ENCODE measurements at places on chromosomes 5 and 9.
A peak's percentile ranks its signal among the peaks of the same experiment; 100 is the strongest.

- no peak overlapping the region for H3K27ac ChIP-seq
- H3K36me3 ChIP-seq = no peaks in the 10 kb centered on the region
- no peak overlapping the region for H3K4me3 ChIP-seq
- no peak for DNase-seq
- no peaks in the 10 kb centered on the region for H3K27me3 ChIP-seq
These were observed 95.7 kb downstream of the HOMER1 start for GRCh38 chr5:79418276-79418675.

- no peak for DNase-seq
- no peak overlapping the region for H3K4me3 ChIP-seq
- H3K36me3 ChIP-seq = no peaks in the 10 kb centered on the region
- no peak overlapping the region for H3K27ac ChIP-seq
- H3K27me3 ChIP-seq = no peaks in the 10 kb centered on the region
These were observed 375.7 kb upstream of the PRR16 start for GRCh38 chr5:120088412-120088811.

DNA sequence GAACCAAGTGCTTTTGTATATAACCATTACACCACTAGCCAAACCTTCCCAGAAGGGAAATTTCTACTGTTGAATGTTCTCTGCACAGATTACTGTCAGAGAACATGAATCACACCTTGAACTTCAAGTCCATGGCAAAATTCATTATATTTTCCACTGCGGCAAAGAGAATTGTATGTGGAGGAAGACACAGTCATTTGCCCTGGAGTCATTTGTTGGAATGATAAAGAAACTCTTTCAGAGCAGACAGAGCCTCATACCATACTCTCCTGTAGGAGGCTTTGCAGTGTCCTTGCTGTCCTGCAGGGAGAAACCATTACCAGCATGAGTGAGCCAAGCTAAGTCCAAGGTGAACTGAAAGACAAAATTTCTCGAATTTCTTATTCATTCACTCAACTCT, 369.0 kb downstream of the ARHGEF28 start:
- no peak overlapping the region for H3K4me3 ChIP-seq
- no peak overlapping the region for H3K27ac ChIP-seq
- no peak for DNase-seq
- no peaks in the 10 kb centered on the region for H3K27me3 ChIP-seq
- no peaks in the 10 kb centered on the region for H3K36me3 ChIP-seq

DNA sequence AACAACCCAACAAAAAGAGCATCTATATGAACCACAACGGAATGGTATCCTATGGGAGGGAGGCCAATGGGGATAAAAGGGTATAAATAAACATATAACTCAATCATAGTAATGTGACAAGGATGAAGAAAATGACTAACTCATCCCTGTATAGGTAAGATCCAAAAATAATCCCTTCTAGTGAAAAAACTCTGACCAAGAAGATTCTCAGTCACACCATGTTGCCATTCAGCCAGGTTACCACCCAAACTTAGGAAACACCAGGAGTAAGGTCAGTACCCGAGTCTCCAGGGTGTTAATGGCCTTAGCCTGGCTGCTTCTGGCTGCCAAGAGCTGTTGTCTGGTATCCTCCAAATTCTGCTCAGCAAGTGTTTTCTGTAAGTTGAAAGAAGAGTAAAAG, 32.8 kb downstream of the GOLGA1 start:
- no peak overlapping the region for H3K27ac ChIP-seq
- DNase-seq = no peak
- H3K27me3 ChIP-seq = no peaks in the 10 kb centered on the region
- H3K4me1 ChIP-seq = no peaks in the 10 kb centered on the region
- H3K36me3 ChIP-seq = peaks cover 99% of the 10 kb centered on the region

GRCh38 chr5:100709771-100710170, 174.6 kb downstream of the FAM174A start:
- no peaks in the 10 kb centered on the region for H3K36me3 ChIP-seq
- H3K27ac ChIP-seq = no peak overlapping the region
- H3K4me3 ChIP-seq = no peak overlapping the region

DNA sequence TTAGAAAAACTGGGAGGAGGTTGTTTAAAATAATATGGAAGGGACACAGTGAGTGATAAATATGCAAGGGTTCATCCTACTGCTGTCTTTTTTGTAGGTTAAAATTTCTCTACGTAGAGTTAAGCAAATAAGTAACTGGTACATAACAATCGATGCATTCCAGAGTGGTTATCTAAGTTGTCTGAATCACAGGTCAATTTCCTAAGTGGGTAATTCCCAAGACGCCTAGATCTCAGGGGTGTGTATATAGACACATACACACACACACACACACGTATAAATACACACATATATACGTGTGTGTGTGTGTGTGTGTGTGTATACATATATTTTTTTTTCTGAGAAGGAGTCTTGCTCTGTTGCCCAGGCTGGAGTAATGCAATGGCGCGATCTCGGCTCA, 22.3 kb downstream of the CAAP1 start:
- H3K27ac ChIP-seq = no peak overlapping the region
- no peaks in the 10 kb centered on the region for H3K36me3 ChIP-seq
- H3K27me3 ChIP-seq = no peaks in the 10 kb centered on the region
- no peak for DNase-seq

GRCh38 chr5:151721812-151722391, 35.2 kb upstream of the SPARC start:
- DNase-seq = no peak
- H3K27ac ChIP-seq = no peak overlapping the region
- H3K36me3 ChIP-seq = no peaks in the 10 kb centered on the region
- peaks cover 7% of the 10 kb centered on the region for H3K4me1 ChIP-seq
- H3K27me3 ChIP-seq = no peaks in the 10 kb centered on the region

GRCh38 chr5:68682400-68683160, 411.2 kb upstream of the SLC30A5 start:
- H3K4me1 ChIP-seq = no peaks in the 10 kb centered on the region
- H3K27me3 ChIP-seq = no peaks in the 10 kb centered on the region
- H3K4me3 ChIP-seq = no peak overlapping the region
- H3K27ac ChIP-seq = peak overlapping the region; percentile 22

GRCh38 chr9:14351221-14351836, 37.4 kb upstream of the NFIB start:
- H3K4me3 ChIP-seq = no peak overlapping the region
- peaks cover 72% of the 10 kb centered on the region for H3K4me1 ChIP-seq
- H3K36me3 ChIP-seq = no peaks in the 10 kb centered on the region
- no peak for DNase-seq
- peak overlapping the region; percentile 89 for H3K27ac ChIP-seq

DNA sequence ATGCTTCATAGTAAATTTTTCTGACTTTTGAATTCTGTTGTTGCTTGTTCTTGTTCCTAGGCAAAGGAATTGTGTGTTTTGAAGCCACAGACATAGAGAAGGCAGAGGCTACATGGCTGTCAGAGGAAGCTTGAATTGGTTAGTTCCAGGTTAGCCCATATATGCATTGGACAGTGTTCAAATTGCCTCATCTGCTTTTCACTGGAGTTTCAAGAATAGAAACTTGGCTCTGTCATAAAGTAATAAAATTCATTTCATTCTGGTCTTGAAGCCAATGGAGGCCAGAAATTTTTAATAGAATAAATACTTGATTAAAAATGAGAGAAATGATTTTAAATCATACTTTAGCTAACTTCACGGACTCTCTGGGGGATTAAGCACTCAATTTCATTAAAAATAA, 178.0 kb downstream of the YIPF5 start:
- H3K27me3 ChIP-seq = no peaks in the 10 kb centered on the region
- H3K4me1 ChIP-seq = no peaks in the 10 kb centered on the region
- no peak for DNase-seq
- no peaks in the 10 kb centered on the region for H3K36me3 ChIP-seq

- H3K36me3 ChIP-seq = no peaks in the 10 kb centered on the region
- no peak for DNase-seq
- peak overlapping the region; percentile 53 for H3K27ac ChIP-seq
- H3K27me3 ChIP-seq = no peaks in the 10 kb centered on the region
These were observed 47.6 kb upstream of the EGFL7 start for GRCh38 chr9:136614967-136615623.

DNA sequence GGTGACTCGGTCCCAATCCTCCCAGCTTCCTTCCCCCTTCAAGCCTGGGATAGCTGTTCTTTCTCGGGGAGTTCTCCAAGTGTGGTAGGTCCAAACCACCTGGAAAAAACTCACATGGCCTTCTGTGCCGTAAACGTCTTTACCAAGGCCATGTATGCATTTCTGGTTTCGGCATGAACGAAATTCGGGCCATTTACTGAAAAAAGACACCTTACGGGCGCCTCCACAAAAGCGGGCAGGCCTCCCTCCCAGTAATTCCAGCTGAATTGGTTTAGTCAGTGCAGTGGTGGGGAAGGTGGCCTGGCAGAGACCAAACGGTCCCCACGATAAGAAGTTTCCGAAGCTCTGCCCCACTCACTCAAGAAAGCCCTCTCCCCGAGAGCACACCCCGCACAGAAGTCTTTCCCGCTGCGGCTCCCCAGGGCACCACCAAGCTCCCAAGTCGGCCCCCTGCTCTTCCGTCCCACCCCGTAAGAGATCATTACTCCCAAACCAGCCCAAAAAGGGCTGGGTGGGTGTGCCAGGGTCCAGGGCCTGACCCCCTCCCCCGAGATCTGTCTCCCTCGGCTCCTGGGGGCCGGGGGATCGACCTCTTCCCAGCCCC, 86.3 kb upstream of the MELK start:
- no peaks in the 10 kb centered on the region for H3K27me3 ChIP-seq
- peaks cover 61% of the 10 kb centered on the region for H3K4me1 ChIP-seq
- H3K4me3 ChIP-seq = peak overlapping the region; percentile 87
- H3K36me3 ChIP-seq = no peaks in the 10 kb centered on the region
- H3K27ac ChIP-seq = peak overlapping the region; percentile 94
- DNase-seq = no peak

- no peaks in the 10 kb centered on the region for H3K4me1 ChIP-seq
- no peak for DNase-seq
- no peak overlapping the region for H3K4me3 ChIP-seq
- no peaks in the 10 kb centered on the region for H3K27me3 ChIP-seq
- H3K36me3 ChIP-seq = peaks cover 25% of the 10 kb centered on the region
These were observed 107.4 kb downstream of the SCAMP1 start for GRCh38 chr5:78467752-78468357.

- H3K4me1 ChIP-seq = peaks cover 12% of the 10 kb centered on the region
- no peaks in the 10 kb centered on the region for H3K27me3 ChIP-seq
- DNase-seq = no peak
- H3K36me3 ChIP-seq = no peaks in the 10 kb centered on the region
These were observed 29.8 kb upstream of the ENHO start for GRCh38 chr9:34552606-34552981.

DNA sequence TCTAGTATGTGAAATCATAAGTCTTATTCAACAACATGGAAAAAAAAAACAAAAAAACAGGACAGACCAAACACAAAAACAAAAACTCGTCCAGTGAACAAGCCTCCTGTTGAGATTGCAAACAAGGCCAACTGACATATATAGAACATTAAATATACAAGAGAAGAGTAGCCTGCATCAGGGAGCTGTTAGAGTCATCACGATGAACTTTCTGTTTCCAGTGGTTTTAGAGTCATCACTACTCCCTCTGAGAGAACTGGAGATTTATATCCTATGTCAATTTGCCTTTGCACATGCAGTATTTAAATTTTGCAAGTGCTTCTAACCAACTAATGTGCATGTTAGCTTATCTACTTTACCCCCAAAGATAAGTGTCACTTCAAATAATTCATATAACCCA, 9.9 kb downstream of the SNCAIP start:
- H3K36me3 ChIP-seq = no peaks in the 10 kb centered on the region
- no peak overlapping the region for H3K4me3 ChIP-seq
- H3K27ac ChIP-seq = no peak overlapping the region
- H3K4me1 ChIP-seq = no peaks in the 10 kb centered on the region
- no peaks in the 10 kb centered on the region for H3K27me3 ChIP-seq

GRCh38 chr9:33162721-33163311, 4.3 kb downstream of the B4GALT1 start:
- H3K36me3 ChIP-seq = no peaks in the 10 kb centered on the region
- DNase-seq = no peak
- H3K27me3 ChIP-seq = no peaks in the 10 kb centered on the region
- H3K27ac ChIP-seq = peak overlapping the region; percentile 97
- H3K4me1 ChIP-seq = peaks cover 81% of the 10 kb centered on the region
- no peak overlapping the region for H3K4me3 ChIP-seq

DNA sequence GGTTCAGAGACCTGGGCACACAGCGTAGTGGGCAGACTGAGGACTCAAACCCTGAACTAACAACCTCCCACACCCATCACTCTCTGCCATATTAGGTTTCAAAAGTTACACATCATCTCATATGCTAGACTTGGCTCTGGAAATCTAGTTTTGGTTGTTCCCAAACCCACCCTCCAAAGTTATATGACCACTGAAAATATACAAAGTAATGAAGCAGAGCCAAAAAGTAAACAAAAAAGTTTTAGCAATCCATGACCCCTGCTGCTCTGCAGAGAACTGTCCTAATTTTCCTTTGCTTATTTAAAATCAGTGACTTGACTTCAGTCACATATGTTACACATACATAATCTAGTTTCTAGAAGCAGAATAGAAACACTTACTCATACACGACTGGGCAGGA, 155.6 kb upstream of the TAS2R1 start:
- no peaks in the 10 kb centered on the region for H3K27me3 ChIP-seq
- H3K4me3 ChIP-seq = no peak overlapping the region
- H3K4me1 ChIP-seq = no peaks in the 10 kb centered on the region

DNA sequence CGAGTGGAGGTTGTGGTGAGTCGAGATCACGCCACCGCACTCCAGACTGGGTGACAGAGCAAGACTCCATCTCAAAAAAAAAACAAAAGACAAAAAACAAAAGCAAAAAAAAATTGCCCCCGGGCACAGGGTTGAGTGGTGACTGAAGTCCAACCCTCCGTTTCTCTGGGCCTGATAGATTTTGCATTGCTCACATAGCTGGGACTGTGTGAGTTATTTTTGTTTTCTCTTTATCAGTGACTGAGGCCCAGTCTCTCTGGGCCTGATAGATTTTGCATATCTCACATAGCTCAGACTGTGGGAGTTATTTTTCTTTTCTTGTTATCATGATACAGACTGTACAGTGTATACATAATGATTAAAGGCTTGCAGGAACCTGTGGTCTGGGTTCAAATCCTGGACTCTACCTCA, 2.6 kb upstream of the SLC28A3 start:
- no peak for DNase-seq
- H3K4me1 ChIP-seq = no peaks in the 10 kb centered on the region
- H3K36me3 ChIP-seq = no peaks in the 10 kb centered on the region
- no peaks in the 10 kb centered on the region for H3K27me3 ChIP-seq

DNA sequence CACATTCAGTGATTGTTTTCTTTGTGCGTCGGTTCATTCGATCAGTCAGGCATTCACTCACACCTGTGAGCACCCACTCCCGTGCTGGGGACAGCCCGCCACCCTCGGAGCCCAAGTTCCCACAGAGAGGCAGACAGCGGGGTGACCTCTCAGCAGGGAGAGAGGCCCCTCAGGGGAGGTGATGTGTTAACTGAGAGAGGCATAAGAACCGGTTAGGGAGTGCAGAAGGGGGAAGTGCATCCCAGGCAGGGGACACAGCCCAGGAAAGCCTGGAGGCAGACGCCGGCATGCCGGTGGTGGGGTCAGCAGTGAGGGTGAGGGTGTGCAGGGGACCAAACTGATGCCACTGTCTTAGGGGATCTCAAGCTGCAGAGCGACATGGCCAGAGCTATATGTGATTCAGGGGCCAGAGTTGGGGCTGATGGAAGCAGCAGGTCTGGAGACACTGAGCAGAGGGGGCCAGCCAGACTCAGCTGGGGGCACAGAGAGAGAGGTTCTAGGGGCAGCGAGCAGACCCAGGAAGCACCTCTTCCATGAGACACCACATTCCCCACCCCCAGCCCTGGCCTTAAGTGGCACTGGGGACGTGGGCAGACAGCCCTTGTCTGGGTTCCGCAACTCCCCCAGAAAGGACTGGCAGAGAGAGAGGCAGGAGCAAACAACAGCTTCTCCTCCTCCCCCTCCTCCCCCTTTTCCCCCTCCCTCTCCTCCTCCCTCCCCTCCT, 35.9 kb downstream of the HK3 start:
- no peak overlapping the region for H3K27ac ChIP-seq
- no peak for DNase-seq
- H3K36me3 ChIP-seq = no peaks in the 10 kb centered on the region
- H3K4me3 ChIP-seq = no peak overlapping the region
- H3K4me1 ChIP-seq = no peaks in the 10 kb centered on the region

All from esophagus squamous epithelium (tissue), 5 donors.